ENCODE measurements at places on chromosomes 7 and 10.
A peak's percentile ranks its signal among the peaks of the same experiment; 100 is the strongest.

- no peak for DNase-seq
Measured at GRCh38 chr7:1601956-1602355, 32.1 kb upstream of the PSMG3 start.

DNA sequence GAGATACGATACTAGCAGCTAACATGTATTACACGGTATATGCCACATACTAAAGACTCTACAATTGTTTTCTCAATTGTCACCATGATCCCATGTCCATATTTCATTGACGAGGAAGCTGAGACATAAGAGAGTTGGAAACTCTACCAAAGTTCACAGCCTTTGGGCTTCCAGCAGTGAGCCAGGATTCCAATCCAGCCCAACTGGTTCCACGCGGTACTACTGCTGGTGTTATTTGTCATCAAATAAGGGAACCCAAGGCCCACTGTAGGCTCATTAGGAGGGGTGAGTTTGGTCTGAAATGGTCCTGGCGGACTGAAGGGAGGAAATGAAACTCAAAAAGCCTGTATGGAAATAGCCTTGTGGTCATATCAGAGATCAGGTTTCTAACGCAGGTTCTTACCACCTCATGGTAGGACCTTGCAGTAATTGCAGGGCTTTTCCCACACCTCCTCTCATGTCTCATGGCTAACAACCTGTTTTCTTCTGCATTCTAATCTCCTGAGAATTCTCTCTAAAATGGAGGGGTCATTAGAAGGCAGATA, 814.6 kb downstream of the LRMDA start:
- no peak for DNase-seq

DNA sequence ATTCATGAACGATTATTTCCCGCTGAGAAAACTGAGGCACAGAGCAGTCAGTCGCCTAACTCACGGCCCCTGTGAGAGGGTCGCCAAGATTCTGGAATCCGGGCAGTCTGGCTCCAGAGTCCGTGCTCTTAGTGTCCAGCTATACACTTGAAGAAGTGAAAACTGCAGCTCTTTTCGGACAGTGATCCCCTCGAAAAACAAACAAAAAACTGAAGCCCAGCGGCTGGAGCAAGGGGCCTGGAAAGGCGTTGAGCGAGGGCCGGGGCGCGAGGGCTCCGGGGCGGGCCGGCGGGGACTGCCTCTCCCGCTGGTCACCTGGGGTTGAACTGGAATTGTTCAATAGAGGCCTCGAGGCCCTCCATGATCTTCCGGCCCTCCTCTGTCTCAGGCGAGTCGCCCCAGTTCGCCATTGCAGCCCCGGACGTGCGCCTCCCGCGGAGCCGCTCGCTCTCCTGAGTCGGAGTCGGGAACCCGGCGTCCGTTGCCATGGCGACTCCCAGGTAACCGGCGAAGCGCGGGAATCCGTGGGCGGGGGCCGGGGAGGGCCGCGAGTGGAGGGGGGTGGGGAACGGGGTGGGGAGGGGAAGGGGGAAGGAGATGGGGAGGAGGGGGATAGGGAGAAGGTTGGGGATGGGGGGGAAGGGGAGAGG, 881 bp downstream of the C10orf67 start:
- peak; percentile 26 for DNase-seq

DNA sequence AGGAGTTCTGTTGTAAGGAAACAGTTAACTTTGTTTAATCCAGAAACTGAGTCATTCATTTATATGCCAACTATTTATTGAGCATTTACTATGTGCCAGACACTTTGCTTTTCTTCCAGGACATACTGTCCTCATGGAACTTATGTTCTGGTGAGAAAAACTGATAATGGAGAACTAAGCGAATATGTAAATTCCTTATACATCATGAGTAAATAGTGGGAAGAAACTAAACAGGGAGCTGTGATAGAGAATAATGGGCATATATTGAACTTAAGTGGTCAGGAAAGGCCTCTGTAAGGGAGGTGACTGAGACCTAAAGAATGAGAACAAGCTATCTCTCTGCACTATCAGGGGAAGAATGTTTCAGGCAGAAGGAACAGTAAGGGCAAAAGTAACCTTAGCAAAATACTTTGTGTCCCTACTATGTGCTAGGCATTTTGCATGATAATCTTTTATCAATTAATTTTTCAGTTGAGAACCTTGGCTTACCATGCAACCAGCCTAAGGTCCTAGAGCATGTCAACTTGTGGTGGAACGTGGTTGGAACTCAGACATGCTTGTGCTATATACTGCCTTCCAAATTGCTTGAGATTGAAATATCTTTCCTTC, 45.4 kb downstream of the ST7 start:
- DNase-seq: no peak

DNA sequence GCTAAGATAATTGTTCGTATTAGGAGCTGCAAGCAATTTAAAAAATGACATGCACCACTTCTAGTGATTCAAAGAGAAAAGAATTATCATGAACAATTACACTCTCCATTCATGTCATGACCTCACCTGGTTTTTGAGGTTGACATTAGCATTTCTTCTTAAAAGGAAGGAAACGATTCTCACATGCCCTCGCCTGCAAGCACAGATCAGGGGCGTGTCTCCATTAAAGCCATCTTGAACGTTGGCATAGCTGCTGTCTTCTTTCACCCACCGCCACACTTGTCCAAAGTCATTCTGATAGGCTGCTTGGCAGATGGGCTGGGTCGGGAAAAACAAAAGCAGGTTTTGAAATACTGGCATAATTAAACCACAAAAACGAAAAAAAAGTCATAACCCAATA, 19.9 kb downstream of the ANKRD22 start:
- peak; percentile 28 for DNase-seq

DNA sequence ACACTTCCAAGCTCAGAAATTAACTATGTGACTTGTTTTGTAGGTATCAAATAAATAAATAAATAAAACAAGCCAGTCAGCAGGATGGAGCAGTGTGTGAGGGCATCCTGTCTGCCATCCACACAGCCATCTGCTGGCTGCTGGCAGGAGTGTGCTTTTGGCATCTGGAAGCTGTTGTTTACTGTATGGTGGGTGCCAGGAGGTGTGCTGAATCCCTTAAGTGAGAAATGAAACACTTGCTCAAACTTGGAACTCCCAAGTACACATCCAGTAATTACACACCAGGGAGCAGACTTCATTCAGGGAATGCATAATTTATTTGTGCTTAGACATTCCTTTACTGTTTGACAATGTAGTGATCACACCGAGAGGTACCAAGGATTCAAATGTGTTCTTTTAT, 16.9 kb upstream of the TAX1BP1 start:
- DNase-seq: no peak

- no peak for DNase-seq
Measured at GRCh38 chr10:78199005-78199725, 165.5 kb downstream of the RPS24 start.

DNA sequence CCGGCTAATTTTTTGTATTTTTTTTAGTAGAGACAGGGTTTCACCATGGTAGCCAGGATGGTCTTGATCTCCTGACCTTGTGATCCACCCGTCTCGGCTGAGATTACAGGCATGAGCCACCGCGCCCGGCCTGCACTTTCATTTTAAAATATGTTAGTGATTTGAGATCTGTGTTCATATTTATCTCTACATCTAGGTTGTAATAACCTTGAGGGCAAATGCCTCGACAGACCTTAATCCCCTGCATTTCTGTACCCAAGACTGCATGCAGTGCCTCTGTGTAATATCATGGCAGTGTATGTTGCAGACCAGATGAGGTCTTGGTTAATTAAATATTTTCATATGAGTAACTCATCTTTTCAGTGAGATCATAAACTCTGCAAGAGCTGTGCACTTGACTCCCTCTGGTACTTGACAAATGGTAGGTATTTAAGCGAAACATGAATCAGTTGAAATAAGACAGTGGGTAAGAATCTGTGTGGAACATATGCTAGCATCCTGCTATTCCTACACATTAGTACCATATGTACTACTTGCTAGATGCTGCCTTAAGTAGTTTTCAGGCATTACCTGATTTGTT, 673.9 kb upstream of the ANKRD30A start:
- no peak for DNase-seq
